ENCODE measurements at places on chromosomes 2 and 18. TPM values are rescaled to one million over a fixed set of nuclear protein-coding genes. Genes with fewer than 3 reads are reported as not detected.

The IHH gene
- not detected for total RNA-seq

The MYCN gene
- total RNA-seq = 0.54 TPM

The RAB12 gene
- total RNA-seq = 113 TPM

The NT5DC4 gene
- total RNA-seq = not detected

The ERICH2 gene
- not detected for total RNA-seq

The SCN9A gene
- 1.8 TPM for total RNA-seq

The DTNA gene
- total RNA-seq = 153 TPM

The AGAP1 gene
- 23.5 TPM for total RNA-seq

The ABCG5 gene
- not detected for total RNA-seq

The TUBA4B gene
- total RNA-seq = not detected

Measured in Right ventricle myocardium inferior (tissue), 1 donor.